ENCODE measurements at places on chromosomes 3 and 15.

GRCh38 chr3:57803647-57804081 lies 47.6 kb downstream of the SLMAP start:
- no peak for DNase-seq

- DNase-seq: no peak
These were observed 553.1 kb downstream of the FHIT start for GRCh38 chr3:60698117-60698516.

DNA sequence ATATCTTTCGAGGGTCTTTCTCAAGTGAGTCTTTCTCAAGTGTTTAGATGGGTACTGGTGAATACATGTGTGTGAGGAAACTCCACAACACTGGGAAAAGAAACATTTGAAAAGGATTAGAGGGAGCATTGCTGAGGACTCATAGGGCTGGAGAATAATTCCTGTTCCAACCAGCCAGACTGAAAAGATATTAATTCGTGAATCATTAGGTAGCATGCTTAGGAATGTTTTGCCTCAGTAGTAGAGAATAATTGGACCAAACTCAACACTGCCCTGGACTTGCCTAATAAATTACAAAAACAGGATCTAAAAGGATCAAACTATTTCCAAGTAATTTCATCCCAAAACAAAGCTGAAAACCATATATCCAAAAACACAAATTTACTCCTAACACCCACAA lies 17.3 kb downstream of the PP2D1 start:
- DNase-seq: no peak

- DNase-seq: peak; percentile 42
These were observed 20.7 kb downstream of the TIMP4 start for GRCh38 chr3:12138044-12138443.

DNA sequence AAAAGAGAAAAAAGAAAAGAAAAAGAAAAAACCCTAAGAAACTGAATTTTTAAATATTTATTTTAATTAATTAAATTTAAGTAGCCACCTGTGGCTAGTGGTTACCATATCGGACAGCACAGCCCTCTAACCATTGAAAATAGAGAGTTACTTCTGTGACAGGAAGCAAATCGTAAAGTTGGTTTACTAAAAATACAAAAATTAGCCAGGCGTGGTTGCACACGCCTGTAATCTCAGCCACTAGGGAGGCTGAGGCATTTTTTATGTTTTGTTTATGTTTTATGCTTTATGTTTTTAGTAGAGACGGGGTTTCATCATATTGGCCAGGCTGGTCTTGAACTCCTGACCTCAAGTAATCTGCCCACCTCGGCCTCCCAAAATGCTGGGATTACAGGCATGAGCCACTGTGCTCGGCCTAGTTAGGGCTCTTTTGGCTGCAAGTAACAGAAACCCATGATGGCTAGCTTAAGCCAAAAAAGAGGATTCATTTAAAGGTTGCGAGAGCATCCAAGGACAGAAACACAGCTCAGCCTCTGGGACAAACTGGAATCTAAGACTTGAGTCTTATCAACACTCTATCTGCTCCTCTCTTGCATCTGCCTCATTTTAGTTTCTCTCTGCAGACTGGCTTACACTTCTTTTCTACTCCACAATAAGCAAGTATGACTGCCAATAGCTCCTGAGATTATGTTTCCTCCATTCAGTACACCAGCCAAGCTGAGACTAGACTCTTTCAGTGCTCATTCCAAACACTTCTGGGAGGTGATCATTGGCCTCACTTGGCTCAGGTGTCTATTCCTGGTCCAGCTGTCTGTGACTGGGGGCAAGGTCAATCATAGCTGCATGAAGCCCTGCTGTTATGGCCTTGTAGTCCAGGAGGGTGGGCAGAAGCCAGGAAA lies 6.8 kb upstream of the SKIL start:
- DNase-seq: no peak

- DNase-seq: no peak
These were observed 35.4 kb downstream of the AKAP13 start for GRCh38 chr15:85415783-85416182.

DNA sequence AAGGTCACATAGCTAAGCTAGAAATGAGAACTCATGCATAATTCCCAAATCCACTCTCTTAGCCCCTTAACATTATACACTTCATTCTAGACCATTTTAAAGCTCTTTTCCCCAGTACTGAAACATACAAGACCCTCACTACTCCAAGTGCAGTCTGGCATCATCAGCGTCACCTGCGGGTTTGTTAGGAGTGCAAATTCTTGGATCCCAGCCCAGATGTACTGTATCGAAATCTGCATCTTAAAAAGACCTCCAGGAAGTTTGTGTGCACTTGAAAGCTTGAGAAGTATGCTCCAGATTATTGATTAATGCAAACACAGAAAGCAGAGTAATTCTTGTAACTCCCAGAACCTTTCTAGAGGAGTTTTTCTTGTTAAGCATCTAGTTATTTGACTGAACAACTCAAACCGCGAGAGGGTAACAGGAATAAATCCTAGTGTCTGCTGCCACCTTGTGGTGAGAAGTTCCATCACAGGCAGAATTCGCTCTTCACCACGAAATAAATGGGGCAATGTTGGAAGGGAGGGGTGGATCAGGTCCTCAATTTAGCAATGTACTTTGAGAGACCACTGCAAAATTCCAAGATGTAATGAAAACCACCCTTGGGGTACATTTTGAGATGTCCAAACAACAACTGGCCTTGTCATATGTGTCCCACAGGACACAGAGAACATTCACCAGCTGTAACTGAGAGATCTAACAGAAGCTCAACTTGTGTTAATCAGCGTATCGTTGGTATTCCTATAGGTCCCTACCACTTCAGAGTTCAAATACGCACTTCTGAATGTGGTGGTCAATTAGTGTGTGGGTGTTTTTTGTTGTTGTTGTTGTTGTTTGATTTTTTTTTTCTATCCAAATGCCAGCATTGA lies 583 bp upstream of the C3orf49 start:
- no peak for DNase-seq

- DNase-seq: no peak
These were observed 697.5 kb upstream of the CBLB start for GRCh38 chr3:106566277-106566676.

- no peak for DNase-seq
These were observed 259.9 kb downstream of the PLCL2 start for GRCh38 chr3:17144665-17144993.

DNA sequence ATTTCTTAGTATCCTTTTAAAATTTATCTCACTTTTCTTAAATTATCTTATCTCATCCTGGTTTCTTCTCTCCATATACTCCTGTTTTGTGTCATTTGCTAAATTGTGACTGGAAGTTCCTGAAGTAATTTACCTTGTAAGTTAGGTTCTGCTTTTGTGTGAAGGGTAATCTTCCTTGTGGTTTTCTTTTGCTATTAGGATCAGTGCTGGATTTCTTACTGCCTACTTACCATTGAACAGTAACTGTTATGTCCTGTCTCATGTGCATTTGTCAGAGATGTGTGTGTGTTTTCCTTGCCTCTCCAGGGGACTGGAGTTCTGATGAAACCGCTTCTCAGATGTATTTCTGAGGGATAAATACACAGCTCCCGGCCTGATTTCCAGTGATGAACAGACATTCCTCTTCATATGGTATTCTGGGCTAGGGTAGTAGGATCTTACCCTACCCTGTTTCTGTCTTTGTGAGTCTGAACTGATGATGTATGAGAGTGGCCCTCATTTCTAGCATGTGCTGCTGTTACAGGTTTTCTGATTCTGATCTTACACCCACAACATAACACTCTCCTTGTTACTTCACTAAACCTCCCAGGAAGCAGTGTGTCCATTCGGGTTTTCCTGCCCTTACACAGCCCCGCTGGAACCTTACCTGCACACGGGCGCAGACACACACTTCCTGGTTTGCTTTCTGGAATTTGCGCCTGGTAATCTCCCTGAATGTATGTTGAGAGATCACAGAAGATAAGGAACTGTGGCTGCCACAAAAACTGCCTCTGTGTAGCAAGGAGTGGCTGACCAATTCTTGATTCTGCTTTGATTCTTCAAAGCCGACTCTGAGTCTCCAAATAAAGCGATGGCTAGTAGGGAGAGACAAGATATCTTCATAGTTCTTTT lies 14.7 kb downstream of the PAK2 start:
- no peak for DNase-seq

DNA sequence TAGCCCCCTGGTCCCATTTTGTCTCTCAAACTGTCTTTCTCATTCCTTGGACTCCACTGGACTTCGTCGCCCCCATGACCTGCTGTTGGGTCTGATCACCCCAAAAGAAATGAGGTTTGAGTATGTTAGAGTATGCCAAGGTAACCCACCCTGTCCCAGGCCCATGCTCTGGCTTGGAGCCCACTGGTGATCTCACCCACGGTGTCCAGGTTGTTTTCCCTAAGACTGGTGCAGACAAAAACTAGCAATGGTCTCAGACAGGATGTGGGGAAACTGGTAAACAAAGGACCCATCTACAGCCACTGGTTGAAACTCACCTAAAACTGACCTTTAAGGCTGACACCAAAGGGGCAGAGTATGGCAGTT lies 38.9 kb downstream of the EFCAB12 start:
- DNase-seq: no peak

- DNase-seq: no peak
These were observed 387.6 kb upstream of the CBLB start for GRCh38 chr3:106256249-106256957.

DNA sequence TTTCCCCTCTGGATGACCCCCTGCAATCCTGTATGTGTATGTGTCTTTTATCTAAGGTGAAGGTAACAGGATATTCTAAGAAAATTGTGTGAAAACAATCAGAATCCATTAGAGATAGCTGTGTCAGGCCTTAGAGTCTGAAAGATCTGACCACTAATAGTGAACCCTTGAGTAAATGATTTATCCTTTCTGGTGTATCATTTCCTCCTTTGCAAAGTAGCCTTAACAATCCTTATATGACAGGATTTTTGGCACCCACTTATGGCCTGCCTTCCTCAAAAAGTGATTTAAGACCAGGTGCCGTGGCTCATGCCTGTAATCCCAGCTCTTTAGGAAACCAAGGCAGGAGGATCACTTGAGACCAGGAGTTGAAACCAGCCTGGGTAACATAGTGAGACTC lies 110.2 kb downstream of the RBPMS2 start:
- no peak for DNase-seq

DNA sequence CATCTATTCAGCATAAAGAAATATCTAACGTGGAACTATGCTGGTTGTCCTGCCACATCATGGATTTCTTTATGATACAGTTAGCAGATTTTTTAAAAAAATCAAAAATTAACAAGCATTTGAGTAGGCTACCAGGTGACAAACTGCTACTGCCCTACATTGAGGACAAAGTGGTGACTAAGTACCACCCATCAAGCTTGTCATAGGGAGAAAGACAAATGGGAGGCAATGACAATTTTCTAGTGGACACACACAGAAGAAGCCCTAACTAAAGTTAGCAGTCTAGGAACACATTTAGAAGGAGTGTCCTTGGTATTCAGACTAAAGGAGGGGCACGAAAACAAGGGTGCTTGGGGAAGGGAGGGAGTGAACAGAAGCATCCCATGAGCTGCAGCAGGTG lies 131.2 kb downstream of the TBL1XR1 start:
- no peak for DNase-seq

GRCh38 chr3:9916734-9917680 lies at the start of gene IL17RC:
Gene IL17RC (plus strand): TSS chr3:9917098. CDS start chr3:9917316, 218 bp downstream.
- peak; percentile 91 for DNase-seq

DNA sequence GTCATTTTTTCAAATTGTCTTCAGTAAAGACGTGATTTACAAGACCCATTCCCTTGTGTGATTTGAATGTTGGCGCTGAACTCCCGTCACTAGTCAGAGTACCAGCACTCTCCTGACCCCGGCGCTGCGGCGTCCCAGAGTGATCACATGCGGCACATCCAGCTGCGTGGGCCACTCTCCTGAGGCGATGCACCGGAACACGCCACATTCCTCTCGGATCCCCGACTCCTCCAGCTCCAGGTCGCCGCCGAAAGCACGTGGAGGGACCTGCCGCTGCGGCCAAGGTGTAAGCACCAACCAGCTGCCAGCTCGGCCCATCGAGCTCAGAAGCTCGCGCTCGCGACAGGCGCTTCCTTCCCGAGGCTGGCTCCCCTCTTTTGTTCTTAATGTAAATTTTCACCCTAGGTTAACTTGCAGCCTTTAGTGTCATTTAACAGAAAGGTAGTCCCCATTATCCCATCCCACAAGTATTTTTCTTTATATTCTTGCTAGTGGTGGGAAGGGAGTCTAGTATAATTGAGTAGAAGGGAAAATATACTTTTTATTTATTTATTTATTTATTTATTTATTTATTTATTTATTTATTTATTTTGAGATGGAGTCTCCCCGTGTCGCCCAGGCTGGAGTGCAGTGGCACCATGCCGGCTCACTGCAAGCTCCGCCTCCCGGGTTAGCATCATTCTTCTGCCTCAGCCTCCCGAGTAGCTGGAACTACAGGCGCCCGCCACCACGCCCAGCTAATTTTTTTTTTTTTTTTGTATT lies 61.7 kb upstream of the VGLL3 start:
- peak; percentile 37 for DNase-seq

DNA sequence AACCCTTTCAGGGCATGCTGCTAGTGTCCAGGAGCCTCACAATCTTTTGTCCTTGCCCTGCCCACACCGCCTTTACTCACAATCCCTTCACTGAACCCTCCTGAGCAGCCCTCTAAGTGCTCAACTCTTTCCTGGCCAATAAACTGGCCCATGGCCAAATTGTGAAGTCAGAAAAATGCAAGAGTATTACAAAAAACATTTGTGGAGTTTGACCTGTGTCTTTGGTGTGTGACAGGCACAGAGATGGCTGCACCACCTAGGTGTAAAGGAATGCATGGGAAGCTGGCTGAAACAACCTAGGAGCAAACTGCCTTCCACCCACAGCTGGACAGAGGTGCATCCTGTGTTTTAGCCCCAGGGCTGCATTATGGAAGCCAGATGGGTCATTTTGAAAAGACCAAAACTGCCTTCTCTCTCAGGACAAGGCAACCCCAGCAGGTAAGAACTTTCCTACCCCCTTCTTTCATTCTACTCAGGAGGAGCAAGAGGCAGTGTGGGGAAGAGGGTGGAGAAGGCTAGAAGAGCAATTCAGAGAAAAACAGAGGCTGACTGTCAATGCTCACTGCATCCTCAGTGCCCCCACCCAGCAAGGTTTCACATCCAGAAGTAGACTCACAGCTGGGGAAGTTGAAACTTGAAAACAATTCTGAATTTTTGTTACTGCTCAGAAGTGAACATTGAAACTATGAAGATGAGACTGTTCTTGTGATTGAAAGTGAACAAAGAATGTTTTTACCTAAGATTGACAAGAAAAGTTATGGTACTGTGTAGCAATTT lies 78.6 kb downstream of the TRIM42 start:
- DNase-seq: no peak

GRCh38 chr3:147355084-147355752 lies 51.1 kb downstream of the ZIC4 start:
- DNase-seq: no peak

GRCh38 chr3:157776861-157777260 lies 273.6 kb upstream of the VEPH1 start:
- DNase-seq: no peak

DNA sequence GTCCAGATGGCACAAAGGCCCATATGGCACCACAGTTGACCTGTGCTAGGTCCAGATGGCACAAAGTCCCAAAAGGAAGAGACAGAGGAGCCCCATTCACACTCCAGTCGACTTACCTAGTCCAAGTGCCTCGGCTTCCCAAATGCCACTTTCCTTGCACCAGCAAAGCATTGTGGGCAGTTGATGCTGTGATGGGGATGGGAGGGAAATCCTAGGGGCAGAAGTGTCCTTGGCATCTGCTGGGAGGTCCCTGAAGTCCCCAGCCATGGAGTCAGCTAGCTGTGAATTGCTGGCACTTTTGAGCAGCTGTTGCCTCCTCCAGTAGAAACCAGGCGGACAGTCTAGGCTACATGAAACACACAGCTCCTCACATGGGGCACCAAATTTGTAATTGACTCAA lies 60.3 kb upstream of the SIAH2 start:
- no peak for DNase-seq

All from Right ventricle myocardium superior (tissue), 1 donor.